ENCODE measurements at places on chromosomes 1 and 21.

DNA sequence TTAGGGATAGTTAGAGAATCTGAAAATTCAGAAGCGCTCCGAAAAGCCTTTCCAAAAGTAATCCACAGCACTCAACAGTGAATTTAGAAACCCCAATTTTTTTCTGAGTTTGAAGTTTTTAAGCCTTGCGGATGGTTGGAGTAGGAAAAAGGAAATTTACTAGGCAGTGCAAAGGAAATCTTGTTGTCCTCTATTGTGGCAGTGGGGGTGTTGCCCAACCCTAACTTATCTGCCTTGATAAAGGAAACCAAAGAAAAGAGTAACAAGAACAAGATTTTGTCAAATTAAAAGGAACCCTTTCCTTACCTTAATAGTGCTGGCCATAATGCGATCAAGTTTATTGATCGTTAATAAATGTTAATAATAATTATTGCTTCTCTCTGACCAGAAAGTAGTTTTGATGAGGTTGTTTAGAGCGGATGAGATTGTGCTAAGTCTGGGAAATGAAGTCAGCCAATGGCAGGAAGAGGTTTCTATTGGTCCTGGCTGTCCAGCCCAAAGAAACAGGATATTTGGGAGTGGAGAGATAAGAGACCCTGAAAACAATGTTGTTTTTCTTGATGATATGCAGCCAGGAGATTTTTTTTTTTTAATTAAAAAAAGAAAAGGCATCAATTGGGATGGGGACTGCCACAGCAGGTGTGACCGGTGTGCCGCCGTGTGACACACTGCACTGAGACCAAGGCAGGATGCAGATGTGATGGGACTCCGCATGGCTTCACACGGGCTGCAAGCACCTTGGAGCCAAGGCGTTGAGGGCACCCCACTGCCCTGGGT, at the start of gene ERG:
Gene ERG, minus strand, starts transcription at position 421 of the 777 bp plus-strand sequence. Its CDS starts 97 bp downstream, at position 324.
- no peak for DNase-seq

GRCh38 chr1:15911927-15912326, 64.0 kb downstream of the ZBTB17 start:
- no peak for DNase-seq

DNA sequence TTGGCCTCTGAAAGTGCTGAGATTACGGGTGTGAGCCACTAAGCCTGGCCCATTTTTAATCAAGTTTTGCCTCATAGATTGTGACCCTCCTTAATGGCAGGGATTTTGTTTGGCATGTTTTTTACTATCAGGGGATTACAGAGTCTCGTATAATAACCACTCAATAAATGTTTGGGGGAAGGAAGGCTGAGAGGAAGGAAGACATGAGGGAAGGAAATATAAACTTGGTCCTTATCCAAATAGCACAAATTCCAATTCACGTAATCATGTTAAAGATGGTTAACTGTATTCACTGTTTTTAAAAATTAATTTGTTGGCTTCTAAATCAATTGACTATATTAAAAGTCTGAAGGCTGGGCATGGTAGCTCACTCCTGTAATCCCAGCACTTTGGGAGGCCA, 30.9 kb upstream of the SERTAD4 start:
- no peak for DNase-seq

GRCh38 chr1:7432102-7432899, 338.8 kb upstream of the VAMP3 start:
- DNase-seq = no peak

GRCh38 chr1:115717541-115717940, 51.0 kb downstream of the CASQ2 start:
- no peak for DNase-seq

DNA sequence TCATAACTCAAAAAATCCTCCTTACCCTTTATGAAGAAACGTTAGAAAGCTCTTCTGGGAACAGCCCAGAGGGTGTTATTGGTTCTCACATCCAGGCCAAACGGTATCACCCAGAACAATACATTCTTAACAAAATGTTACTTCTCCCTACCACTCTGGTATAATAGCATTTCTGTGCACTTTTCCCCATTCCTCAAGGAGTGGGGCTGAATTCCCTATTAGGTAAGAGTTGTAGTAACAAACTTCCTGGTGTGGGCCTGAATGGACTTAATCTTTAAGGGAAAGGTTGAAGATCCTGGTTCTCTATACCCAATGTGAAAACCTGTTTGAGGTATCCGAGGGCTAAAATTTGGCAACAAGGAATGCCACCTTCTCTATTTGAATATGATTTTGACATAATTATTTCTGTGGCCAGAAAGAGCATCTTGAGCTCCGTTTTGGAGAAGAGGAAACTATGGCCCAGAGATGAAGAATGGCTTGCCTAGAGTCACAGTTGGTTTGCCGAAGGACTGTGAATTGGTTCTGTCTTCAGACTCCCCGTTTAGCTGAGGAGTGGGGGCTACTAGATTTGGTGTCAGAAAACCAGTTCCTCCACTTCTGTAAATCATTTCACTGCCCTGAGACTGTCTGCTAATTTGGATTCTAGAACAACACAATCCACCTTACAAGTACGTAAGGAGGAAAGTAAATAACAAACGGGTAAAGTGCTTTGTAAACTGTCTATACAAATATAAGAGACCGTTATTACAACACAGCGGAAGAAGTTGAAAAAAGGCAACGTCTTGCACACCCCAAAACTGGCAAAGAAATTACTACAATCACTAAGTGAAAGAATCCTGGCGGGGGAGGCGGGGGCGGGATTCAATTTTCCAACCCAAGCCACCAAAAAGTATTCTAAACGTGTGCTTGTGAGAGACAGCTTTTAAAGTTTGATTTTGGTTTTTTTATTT, 2.3 kb downstream of the ANP32E start:
- DNase-seq = no peak

DNA sequence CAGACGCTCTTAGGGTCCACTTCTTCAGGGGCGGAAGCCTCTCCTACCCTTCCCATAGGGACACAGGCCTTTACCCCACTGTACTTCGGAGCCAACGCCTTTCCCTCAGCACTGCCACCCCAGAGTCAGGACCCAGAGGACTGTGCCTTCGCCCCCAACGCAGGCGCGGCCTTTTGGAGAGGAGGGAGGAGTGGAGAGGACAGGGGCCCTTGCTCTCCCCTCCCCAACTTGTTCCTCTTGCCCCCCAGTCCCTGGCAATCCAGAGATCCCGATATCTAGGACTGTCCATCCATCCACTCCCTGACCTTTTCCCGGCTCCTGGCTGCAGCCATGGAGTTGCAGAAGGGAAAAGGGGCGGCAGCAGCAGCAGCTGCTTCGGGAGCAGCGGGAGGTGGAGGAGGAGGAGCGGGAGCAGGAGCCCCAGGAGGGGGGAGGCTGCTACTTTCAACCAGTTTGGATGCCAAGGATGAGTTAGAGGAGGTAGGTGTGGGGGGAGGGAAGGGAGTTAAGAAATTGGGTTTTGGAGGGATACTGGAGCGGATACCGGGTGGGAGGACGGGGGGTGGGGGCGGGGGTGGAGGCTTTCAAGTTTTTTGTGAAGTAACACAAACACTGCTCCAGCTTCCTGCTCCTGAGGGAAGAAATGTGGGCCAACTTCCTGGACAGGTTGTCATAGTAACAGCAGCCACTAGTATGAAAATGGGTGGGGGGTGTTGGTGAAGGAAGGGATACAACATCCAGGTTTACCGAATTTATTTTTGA, 636 bp downstream of the INTS3 start:
- no peak for DNase-seq

- peak; percentile 70 for DNase-seq
Measured at GRCh38 chr1:204128964-204129896, 22.6 kb downstream of the ETNK2 start.
